ENCODE measurements at places on chromosomes 13 and 19.

- no peak for DNase-seq
Measured at GRCh38 chr13:49071341-49071937, 95.7 kb downstream of the FNDC3A start.

DNA sequence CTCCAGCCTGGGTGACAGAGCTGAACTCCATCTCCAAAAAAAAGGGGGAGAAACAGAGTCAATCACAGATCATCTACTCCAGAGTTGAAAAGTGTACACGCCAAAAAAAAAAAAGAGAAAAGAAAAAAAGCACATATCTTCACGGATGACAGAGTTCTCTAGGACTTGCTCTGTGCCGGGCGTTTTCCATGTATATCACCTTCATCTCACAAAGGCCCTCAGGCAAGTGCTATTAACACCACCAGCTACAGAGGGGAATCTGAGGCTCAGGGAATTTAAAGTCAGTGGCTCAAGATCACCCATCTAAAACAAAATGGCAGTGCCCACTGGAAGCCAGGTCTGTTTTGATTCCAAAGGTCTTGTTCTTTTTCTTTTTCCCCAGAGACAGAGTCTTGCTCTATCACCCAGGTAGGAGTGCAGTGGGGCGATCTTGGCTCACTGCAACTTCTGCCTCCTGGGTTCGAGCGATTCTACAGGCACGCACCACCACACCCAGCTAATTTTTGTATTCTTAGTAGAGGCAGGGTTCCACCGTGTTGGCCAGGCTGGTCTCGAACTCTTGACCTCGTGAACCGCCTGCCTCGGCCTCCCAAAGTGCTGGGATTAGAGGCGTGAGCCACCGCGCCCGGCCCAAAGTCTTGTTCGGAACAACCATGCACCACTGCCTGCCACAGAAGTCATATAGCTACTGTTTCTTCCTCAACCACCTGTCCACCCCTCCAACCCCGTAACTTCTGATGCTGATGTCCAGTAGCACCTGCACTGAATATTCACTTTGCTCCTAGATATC lies 42.2 kb downstream of the SAE1 start:
- DNase-seq = no peak

GRCh38 chr13:30802953-30803478 lies 67.7 kb downstream of the ALOX5AP start:
- DNase-seq = peak; percentile 88

DNA sequence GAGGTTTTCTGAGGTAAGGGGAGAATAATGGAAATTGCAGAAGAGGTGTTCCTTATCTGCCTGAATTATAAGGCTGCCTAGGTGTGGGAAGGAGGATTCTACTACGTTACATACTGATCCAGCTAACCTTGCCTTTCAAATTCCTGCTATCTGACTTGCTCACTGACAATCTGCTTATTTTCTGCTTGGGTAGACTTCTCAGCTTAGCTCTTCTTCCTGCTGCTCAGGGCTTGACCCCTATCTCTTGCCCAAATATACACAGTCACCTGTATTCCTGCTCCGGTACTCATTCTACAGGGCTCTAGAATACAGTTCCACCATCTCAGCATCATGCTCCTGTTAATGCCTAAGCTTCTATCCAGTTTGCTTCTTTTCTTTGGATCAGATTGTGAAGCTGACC lies 1607.6 kb downstream of the OLFM4 start:
- DNase-seq = no peak

- no peak for DNase-seq
Measured at GRCh38 chr19:31534786-31535657, 185.8 kb upstream of the TSHZ3 start.

DNA sequence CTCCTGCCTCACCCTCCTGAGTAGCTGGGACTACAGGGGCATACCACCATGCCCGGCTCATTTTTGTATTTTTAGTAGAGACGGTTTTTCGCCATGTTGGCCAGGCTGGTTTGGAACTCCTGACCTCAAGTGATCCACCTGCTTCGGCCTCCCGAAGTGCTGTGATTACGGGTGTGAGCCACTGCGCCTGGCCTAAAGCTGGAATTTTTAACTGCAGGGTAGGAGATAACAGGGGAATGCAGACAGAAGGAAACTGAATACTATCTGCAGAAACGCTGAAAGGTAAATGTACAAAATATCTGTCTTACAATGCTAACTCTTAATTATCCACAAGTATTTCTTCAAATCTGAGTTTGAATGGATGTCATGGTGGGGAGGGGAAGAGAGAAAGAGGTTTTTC lies 13.8 kb downstream of the TMTC4 start:
- no peak for DNase-seq

DNA sequence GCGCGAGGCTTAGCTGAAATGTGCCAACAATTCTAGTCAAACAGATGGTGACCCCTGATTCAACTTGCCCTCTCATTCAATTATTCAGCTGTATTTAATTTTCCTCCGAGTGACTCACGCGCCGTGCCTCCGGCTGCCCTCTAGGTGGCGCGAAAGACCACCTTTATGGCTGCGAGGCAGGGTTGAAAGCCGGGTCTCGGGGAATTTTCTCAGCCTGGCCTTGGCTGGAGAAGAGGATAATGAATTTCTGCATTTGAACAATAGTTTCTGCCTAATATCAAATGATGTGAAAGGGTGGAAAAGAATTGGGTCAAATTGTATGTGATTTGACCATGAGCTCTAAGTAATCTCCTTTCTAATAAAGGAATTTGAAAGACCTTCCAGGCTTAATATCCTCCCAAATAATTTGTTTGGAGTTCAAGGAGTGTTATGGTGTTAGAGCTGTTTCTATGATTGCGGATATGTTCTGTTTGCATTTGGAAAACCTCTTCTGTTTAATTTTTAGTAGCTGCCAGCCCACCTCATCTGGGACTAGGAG lies 310.9 kb downstream of the ZNF536 start:
- DNase-seq = peak; percentile 73

DNA sequence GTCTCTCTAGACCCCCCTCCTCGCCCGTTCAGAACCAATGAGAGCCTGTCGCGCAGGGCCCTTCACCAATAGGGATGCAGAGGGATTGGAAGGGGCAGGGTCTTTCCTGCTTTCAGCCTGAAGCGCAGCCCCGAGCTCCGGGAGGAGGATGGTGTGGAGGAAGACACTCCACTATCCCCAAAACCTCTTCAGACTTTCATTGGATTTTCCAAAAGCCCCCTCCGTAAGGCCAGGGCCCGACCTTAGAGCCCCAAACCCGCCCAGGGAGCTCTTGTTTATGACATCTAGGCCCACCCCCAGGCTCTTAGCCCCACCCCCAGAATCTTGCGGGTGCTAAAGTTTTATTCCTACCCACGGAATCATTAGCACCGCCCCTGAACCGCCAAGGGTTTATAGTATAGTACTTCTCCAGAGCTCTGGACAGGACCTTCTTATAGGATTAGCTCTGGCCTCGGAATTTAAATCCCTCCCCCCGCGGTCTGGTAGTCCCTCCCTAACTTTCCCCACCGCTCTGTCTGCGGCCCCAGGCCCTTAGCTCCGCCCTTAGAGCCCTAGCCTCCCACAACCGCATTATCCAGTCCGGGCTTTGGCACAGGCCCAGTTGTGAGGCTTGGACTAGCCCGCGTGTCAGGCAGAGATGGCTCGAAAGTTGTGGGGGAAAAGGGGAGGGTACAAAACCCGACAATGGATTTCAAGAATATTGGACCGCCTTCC lies 6.6 kb upstream of the EML2 start:
- DNase-seq = peak; percentile 88

DNA sequence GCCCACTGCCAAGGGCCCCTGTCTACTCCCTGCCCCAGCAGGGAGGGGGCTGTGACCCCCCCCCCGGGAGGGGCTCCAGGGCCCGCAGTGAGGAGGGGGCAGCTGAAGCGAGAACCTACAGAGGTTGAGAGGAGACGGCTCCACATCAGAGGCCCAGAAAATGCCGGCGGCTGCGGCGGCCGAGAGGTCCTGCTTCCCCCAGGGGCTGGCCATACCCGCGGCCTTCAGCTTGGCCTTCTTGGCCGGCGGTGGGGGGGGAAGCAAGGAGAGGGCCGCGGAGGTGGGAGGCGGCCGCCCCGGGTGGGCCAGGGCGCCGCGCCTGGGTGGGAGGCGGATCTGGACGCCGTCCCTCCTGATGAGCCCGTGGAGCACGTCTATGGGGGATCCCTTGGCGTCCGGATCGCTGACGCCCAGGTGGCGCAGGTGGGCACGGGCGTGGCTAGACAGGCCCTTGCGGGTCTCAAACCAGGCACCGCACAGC lies 9.2 kb upstream of the AKAP8L start:
- DNase-seq = no peak

- peak; percentile 81 for DNase-seq
Measured at GRCh38 chr19:45117167-45117594, 24.2 kb downstream of the PPP1R37 start.

DNA sequence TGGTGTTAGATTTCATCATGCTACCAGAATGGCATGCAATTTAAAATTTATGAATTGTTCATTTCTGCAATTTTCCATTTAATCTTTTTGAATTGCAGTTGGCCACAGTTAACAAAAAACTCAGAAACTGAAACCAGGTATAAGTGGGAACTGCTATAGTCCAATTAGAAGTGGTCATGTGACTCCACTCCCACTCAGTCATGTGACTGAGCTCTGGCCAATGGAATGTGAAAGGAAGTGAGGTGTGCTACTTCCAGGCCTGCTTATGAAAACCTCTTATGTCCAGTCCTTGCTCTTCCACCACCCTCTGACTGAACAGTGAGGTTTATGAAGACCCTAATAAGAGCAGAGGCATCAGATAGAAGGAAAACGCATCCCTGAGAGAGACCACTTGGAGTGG lies 47.0 kb downstream of the DLEU7 start:
- no peak for DNase-seq

- no peak for DNase-seq
Measured at GRCh38 chr13:46062185-46062584, 9.6 kb upstream of the ZC3H13 start.

DNA sequence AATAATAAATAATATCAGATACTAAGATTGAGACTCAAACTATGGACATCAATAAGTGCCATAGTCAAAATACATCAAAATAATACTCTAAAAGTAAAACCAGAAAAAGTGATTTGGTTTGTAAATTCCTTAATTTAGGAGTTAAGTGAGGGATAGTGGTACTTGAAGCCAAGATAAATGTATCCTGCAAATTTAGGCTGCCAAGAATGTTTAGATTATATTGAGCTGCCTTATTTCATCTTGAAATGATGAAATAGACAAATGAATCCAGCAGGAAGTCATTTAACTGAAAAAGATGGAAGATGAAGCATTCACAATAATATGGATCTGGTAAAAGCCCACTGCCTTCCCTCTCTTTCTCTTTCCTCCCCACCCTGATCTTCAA lies 112.3 kb downstream of the LRCH1 start:
- DNase-seq = no peak

GRCh38 chr19:55931936-55932386 lies at the start of gene NLRP13:
TSS of gene NLRP13 (minus strand) at chr19:55932336. CDS start at chr19:55932311, 25 bp downstream.
- no peak for DNase-seq

DNA sequence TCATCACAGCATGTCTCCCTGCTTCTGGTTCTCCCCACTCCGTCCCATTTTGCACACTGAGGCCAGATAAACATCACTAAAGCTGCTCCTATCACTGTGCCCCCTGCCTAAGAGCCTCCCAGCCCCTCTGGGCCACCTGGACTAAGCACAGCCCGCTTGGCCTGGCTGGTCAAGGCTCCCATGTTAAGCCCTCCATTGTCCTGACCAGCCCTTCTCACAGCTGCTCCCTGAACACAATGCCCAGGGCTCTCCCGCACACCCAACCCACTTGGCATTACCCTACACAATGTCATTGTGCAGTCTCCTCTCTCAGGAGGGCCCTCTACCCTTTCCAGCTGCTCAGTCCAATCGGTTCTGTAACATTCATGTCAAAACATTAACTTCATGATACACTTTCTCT lies 133.4 kb downstream of the NUFIP1 start:
- DNase-seq = no peak

- DNase-seq = no peak
Measured at GRCh38 chr13:22915442-22916082, 265.2 kb upstream of the SGCG start.

GRCh38 chr19:5646703-5647102 lies 23.8 kb downstream of the SAFB start:
- DNase-seq = no peak

DNA sequence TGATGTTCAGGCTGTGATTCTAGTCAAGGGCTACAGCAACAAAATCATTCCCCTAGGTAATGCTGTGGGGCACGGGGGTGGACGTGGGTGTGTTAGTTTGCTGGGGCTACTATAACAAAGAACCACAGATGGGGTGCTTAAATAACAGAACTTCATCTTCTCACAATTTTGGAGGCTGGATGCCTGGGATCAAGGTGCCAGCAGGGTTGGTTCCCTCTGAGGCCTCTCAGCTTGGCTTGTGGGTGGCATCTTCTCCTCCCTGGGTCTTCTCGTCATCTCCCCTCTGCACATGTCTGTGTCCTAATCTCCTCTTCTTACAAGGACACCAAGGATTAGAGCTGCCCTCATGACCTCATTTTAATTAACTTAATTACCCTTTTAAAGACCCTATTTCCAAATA lies 114.9 kb downstream of the ESD start:
- DNase-seq = no peak

DNA sequence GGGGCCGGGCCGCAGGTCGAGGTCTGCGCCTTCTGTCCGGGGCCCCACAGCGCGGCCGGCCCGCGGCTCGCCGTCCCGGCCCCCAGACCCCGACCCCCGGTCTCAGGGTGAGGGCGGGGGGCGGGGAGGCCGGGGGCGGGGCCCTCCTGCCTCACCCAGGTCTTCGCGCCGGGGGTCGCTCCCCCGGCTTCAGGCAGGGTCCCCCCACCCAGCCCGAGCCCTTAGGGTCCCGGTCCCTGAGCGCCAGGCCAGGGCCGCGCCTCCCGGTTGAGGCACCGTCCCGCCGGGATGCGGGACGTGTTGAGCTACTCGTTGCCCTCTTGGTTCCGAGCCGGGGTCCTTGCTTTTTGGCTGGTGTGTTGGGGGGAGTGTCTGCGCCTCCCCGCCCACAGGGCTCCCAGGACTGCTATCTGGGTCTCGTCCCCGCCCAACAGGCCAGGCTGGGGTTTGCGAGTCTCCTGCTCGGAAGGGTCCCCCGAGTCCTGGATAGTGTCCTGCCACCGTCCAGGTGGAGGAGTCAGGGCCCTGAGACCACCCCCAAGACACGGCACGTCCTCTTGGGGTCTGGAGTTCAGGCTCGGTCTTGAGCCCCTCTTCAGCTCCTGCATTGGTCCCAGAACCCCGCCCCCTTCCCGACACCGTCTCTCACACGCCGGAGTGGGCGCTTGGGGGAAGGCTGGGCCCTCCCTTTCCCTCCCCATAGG lies 452 bp downstream of the PIAS4 start:
- peak; percentile 39 for DNase-seq

DNA sequence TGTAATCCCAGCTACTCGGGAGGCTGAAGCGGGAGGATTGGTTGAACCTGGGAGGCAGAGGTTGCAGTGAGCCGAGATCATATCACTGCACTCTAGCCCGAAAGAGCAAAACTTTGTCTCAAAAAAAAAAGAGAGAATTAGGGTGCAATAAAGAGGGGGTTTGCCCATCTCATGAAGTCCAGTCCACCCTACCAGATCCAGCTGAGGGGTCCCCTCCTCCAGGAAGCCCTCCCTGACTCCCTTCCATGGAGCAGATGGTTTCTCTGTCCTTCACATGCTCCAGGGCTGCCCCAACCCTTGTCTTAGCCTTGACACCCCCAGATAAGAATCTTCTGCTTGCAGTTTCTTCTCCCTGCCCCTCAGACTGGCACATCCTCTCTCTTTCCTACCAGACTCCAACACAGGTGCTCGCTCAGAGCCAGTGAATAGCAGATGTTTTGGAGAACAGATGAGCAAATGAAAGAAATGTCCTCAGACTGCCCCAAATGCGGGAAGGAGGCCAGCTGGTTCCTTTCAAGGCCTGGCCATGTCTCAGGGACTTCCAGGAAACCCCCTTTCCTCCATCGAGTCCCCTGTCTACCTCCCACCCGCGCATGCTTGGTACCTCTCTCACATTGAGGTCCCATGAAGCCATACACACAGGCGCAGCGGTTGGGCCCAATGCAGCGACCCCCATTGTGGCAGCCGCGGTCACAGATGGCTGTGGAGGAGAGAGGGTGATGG lies 5.0 kb downstream of the FBN3 start:
- DNase-seq = no peak

Data from activated naive CD4-positive, alpha-beta T cell treated with anti-CD3 and anti-CD28 coated beads for 36 hours (primary cell).